ENCODE measurements at places on chromosomes 2 and 18.

- no peak for DNase-seq
These were observed 28.4 kb upstream of the PXDN start for GRCh38 chr2:1772471-1773267.

GRCh38 chr18:39693359-39693758, 2127.8 kb upstream of the CELF4 start:
- DNase-seq = no peak

- peak; percentile 95 for DNase-seq
These were observed 263.6 kb downstream of the RNF144A start for GRCh38 chr2:7180638-7181370.

GRCh38 chr2:40282428-40282827, 169.5 kb downstream of the SLC8A1 start:
- no peak for DNase-seq

- DNase-seq = no peak
These were observed 57.8 kb upstream of the ETAA1 start for GRCh38 chr2:67339234-67339885.

DNA sequence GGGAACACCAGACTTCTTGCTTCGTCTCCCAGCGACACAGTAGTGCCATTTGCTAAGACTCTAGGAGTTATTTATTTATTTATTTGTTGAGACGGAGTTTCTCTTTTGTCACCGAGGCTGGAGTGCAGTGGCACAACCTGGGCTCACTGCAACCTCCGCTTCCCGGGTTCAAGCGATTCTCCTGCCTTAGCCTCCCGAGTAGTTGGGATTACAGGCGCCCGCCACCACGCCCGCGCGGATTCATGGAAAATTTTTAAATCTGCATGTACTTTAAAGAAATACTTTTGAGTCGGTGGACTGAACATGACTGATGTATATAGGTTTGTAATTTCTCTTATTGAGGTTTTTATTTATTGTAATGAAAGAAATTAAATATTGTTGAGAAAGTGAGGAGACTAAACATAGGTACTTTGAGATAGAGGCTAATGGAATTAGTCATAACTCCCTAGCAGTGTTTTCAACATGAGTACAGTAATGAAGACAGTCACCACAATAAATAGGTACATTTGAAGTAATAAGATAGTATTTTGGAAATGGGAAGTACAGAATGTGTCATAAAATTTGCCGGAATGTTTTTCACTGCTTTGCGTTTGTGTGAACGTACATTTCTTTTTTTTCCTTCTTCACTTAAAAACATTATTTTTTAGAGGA, 983 bp downstream of the MTX2 start:
- DNase-seq = peak; percentile 36

GRCh38 chr2:175853616-175853890, 148.5 kb downstream of the LNPK start:
- DNase-seq = no peak

DNA sequence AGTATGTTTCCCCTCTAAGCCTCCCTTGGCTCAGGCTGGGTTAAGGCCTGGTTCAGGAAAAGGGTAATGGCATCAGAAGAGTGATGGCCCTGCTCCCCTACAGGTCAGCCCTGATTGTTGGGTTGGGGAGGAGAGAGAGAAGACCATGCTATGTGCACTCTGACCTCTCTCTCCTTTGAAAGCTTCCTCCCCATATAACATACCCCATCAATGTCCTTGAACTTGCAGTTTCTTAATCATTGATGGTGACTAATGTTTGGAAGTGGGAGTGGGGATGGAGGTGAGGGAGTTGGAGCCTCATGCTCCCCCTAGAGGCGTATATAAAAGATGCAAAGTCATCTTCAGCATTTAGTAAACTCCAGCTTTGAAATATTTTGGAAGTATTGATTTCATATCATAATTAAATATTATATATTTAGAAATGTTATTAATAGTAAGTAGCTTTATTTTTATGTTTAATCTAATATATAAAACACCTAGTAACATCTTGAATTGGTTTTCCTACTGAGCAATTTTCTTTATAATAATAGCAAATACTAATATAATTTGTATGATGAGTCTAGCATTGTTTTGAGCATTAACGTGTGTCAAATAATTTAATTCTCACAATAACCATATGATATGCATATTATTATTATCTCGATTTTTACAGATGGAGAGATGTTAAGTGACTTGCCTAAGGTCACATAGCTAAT, 8.8 kb downstream of the PLCL1 start:
- peak; percentile 67 for DNase-seq

DNA sequence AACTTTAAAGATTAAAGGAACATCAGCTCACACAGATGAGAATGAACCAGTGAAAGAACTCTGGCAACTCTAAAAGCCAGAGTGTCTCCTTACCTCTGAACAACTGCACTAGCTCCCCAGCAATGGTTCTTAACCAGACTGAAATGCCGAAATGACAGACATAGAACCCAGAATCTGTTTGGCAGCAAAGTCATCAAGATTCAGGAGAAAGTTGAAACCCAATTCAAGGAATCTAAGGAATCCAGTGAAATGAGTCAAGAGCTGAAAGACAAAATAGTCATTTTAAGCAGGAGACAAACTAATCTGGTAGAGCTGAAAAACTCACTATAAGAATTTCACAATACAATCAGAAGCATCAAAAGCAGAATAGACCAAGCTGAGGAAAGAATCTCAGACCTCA, 72.0 kb downstream of the STRADB start:
- DNase-seq = no peak

GRCh38 chr2:104658144-104658835, 195.6 kb upstream of the POU3F3 start:
- DNase-seq = no peak

DNA sequence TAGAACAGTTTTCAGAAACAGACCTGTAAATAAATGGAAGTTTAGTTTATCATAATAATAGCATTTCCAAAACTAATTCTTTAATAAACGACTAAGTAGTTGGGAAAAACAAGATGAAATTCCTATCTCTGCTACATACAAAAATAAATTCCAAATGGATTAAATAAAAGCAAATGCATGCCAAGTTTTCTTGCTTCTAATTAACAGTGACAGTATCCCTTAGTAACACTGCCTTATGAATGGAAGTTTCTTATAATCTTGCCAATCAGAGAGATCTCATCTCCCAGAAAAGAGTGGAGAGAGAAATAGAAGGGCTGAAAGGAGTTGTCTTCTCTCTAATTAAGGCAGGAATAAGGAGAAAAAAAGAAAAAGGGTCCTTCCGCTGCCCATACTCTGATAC, 133.9 kb downstream of the GFPT1 start:
- DNase-seq = no peak

GRCh38 chr2:20103530-20103929, 52.1 kb upstream of the LAPTM4A start:
- DNase-seq = peak; percentile 59

- DNase-seq = peak; percentile 55
These were observed 13.6 kb upstream of the IRS1 start for GRCh38 chr2:226813148-226813701.

- DNase-seq = no peak
These were observed 372.6 kb downstream of the RPRM start for GRCh38 chr2:153105829-153106578.

- no peak for DNase-seq
These were observed 62.2 kb upstream of the STPG4 start for GRCh38 chr2:47217277-47217676.

DNA sequence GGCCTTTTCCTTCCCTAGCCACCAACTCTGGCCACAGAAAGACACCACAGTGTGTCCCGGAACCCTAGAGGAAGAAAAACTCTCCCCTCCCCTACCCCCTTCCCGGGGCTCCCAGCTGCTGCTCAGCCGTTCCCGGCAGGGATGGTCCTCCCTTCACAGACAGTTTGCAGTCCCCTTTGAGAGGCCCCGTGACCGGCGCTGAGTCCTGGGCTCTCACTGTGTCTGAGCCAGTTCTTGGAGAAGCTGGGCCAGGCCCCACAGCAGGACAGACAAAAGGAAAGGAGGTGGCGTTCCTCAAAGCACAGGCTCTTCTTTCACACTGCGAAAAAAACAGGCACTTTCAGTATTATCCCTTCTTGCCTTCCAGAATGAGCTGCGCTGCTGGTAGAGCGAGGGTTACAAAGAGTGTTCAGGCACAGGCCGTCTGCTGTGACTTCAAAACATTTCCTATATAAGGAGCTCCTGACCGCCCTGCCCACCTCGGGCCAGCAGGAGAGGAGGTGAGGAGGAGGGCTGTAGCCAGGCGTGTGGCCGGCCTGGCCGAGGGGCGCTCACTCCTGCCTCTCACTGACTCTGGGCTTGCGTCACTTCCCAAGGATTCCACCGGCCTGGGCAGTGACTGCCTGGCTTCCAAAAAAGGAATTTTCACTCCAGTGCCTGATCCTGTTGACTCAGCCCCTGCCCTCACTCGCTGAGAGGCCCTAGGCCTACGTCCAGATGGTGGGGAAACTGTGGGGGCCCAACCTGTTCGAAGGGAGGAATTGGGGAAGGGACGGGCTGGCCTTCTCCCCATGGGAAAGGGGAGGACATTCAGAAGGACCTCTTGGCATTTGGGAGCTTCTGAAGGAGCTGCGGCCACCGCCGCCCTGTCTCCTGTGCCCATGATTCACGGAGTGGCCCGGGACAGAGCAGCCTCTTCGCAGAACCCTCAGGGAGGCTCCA, 24.9 kb downstream of the CIDEA start:
- DNase-seq = no peak

GRCh38 chr18:32346671-32347070, 124.0 kb downstream of the GAREM1 start:
- no peak for DNase-seq

GRCh38 chr18:51724790-51725721, 527.6 kb upstream of the MEX3C start:
- DNase-seq = no peak

DNA sequence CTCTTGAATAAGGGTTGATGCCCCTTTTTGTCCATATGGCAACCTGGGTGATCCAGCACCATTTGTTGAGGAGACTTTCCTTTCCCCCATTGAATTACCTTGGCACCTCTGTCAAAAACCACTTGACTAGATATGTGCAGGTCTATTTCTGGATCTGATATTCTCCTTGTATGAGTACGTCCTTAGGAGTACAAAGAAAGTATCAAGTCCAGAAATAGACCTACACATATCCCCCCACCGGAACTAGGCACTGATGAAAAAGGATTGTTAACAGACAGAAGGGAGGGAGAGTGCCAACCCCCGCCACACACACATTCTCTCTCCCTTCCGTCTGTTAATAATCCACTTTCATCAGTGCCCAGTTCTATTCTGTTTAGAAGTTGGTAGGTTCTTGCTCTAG, 225.0 kb downstream of the TMEM163 start:
- DNase-seq = no peak

DNA sequence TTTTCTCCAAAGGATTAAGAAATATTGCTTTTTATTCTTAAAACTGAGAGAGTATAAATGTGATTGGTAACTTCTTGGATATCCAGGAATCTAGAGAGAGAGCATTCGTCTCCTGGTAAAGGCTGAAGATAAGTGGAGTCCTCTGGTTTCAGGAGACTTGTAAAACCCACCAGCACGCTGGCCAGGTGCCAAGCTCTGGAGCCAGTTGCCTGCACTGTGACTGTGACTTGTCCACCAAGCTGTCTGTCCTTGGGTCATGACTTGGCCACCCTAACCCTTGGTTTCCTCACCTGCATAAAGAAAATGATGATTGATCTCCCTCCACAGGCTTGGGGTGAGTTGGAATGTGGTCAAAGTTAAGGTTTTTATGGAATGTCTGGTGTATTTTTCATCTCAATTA, 185.4 kb upstream of the NCKAP5 start:
- DNase-seq = no peak

GRCh38 chr2:231001921-231002320, 6.0 kb downstream of the SPATA3 start:
- no peak for DNase-seq

GRCh38 chr18:13463526-13464210, 245.1 kb downstream of the LDLRAD4 start:
- no peak for DNase-seq

GRCh38 chr2:153005071-153005730, 286.8 kb downstream of the ARL6IP6 start:
- DNase-seq = no peak

GRCh38 chr2:236552212-236552542, 17.4 kb upstream of the ACKR3 start:
- DNase-seq = no peak

DNA sequence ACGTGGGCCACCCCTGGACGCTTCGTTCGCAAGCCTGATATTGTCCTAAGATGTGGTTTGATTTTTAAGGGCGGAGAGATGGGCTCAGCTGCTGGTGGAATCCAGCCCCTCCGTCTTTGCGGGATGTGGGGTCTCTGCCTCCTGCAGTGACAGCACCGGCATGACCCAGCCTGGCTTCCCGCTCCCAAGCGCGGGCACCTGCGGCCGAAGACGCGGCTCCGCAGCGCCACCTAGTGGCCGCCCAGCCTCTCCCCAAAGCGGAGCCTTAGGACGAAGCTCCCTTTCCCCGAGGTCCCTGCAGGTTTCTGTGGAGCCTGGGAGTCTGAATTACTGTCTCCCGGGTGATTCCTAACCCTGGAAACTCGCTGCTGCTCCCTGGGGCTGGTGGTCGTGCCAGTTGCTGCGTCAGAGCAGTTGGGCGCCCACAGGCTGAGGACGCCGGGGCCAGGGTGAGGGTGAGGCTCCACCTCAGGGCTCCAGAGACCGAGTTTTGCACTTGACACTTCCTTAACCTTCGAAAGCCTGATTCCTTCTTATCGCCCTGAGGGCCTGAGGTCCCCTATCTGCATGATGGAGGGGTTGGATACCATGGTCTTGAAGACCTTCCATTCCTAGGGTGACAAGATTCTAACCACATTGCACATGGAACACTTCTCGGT, 137.5 kb downstream of the TPO start:
- DNase-seq = peak; percentile 73

DNA sequence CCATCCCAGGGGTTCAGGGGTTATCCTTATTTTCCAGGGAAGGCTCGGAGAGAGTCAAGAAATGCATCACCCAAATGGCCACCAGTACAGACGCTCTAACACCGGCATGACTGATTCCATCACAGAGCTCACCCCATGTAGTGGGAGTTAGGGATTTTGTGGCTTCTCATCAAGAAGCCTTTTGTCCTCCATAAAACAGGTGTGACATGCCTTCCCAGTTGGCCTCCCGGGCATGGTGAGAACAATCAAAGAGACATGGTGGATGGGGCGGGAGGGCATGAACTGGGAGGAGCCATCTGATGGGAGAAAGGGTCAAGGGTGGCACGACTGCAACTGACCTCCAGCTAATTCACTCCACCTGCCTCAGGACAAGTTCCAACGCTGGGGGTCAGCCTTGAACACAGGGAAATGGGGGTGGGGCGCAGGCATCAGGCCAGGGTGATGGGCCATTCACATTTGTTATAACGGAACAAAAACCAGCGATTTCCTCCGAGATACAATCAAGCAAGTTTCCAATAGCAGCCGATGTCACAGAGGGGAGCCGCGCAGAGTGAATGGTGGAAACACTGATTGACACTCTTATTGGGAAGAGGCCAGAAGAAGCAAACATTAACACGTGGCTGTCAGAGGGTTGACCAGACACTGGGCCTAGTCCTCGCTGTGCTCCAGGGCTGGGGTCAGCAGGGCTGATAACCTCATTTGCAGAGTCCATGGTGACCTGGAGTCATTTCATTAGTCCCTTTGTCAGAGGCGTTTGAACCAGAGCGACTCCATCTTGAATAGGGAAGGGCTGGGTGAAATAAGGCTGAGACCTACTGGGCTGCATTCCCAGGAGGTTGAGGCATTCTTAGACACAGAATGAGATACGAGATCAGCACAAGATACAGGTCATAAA, 80.5 kb upstream of the HPCAL1 start:
- DNase-seq = no peak

GRCh38 chr2:233011268-233011650, 1.8 kb downstream of the NGEF start:
- no peak for DNase-seq

- no peak for DNase-seq
These were observed 29.0 kb upstream of the TAF1B start for GRCh38 chr2:9814129-9814868.

GRCh38 chr2:152695763-152696162, 21.5 kb downstream of the PRPF40A start:
- no peak for DNase-seq

All from PC-3 (cell line).